ENCODE measurements at places on chromosomes 7 and 10.

DNA sequence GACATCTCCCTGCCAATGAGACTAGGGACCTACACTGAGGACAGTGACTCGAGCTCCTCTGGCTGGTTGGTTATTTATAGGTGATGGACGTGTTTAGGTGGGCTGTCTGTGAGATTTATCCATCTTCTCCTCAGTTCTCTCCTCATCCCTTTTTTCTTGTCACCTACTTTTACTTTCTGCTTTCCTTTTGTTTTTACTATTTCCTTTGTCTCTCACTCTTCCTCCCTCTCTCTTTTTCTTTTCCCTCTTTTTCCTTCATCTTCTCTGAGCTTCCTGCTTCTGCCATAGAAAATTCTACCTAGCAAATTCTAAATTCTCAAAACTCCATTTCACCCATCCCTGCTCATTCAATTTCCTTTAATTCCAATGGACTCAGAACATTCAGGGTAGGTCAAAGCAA is 478.0 kb downstream of the GRID1 start:
- no peak for DNase-seq

GRCh38 chr7:50684713-50685075 is 98.0 kb downstream of the GRB10 start:
- DNase-seq: no peak

- DNase-seq: no peak
Measured at GRCh38 chr10:63168821-63169462, 35.8 kb downstream of the NRBF2 start.

DNA sequence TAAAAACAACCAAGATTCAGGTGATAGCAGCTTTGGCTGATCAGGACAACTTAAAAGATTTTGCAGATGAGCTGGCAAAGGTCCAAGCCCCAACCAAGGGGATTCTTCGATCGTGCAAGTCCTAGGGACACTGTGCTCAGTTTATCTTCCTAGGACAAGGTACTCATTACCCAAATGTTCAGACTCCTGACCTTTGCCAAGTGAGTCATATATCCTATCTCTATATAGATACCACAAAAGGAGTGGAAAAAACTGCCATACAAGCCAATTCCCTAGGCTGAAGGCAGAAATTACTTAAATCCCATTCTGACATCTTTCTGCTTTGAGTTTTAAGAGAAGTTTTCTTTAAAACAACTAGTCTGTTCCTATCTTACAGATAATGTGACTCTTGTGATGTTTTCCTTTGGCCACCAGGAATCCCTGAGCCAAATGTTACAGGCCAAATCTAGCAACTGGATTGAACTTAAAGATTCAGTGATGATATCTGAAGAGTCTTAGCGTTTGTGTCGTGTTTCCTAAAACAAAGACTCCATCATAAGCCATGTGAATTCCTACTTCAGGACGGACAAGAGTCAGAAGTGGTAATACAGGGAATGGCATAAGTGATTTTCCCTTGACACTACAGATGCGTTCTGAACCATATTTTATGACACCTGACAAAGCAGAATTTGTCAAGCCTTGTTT is 142.6 kb upstream of the ASAH2 start:
- DNase-seq: no peak

DNA sequence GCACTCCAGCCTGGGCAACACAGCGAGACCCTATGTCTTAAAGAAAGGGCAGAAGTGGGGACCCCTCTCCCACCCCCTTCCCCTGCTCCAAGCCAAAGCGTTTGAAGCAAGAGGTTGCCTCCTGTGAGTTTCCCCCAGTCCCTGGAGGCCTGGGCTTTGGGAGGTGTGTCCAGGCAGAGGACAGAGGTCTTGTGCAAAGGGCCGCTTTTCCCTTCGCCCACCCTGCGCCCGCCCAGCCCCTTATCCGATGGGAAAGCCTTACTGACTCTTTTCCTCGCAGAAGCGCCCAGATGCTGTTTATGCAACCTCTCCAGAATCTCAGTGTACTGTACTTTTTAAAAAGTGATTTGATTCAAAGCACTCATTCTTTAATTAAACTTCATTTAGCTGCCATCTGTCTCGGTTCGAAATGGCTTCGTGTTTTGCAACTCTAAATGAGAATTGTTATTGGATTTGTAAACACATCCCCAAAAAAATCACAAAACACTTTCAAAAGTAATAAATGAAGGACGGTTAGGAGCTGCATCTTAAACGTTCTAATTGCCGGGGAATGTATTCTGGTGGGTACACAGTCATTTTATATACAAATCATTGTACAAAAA is 50.5 kb upstream of the GTF2I start:
- no peak for DNase-seq

DNA sequence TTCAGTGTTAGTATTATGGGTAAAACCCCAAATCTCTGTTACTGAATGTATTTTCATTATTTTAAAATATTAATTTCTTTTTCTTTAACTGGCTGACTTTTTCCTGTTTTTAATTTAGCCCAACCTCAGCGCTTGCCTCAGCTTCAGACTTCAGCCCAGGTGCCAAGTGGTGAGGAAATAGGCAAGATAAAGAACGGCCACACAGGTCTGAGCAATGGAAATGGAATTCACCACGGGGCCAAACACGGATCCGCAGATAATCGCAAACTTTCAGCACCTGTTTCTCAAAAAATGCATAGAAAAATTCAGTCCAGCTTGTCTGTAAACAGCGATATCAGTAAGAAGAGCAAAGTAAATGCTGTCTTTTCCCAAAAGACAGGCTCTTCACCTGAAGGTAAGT is 57.5 kb downstream of the MDFIC start:
- DNase-seq: no peak

DNA sequence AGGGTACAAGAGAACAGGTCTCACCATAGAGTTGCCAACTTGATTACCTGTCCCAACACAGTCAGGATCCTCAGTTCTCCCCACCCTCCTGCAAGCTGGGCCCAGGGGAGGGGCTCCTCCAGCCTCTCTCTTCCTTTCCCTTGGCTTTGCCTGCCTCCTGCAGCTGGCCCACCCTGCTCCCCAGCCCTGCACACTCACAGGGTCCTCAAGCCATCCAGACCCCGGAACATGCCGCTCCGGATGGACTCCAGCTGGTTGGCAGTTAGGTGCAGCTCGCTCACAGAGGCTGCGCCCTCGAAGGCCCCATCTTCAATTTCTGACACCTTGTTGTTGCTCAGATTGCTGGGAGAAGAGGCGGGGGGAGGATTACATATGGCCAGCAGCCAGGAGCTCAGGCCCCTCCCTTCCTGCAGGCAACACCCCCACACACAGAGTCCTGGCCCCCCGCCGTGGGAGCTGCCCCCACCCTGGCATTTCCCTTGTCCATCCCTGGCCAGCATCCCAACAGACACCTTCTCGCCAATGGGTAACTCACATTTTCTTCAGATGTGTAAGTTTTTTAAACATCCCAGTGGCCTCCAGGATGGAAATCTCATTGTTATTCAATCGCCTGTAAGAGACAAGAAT is 139.2 kb downstream of the SLIT1 start:
- no peak for DNase-seq

- DNase-seq: no peak
Measured at GRCh38 chr10:130022511-130023299, 58.6 kb upstream of the EBF3 start.

GRCh38 chr10:122475591-122476332 is 14.4 kb downstream of the HTRA1 start:
- DNase-seq: no peak

GRCh38 chr10:97538839-97539238 is 33.7 kb upstream of the ANKRD2 start:
- DNase-seq: no peak

DNA sequence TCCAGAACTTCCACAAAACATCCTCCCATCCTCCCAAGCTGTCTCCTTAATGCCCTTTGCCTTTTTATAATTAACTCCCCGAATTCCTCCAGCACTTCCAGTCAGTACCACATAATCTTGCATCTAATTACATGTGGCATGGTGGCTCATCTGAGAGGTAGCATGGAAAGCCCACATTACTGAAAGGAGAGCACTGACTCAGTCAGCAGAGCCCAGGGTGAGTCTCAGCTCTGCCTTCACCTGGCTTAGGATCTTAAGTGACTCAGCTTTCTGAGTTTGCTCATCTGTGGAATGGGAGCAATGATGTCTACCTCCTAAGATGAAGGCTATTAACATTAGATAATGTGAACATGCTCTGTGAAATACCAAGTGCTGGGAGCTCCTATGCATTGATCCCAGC is 433.9 kb downstream of the SORCS3 start:
- DNase-seq: no peak

DNA sequence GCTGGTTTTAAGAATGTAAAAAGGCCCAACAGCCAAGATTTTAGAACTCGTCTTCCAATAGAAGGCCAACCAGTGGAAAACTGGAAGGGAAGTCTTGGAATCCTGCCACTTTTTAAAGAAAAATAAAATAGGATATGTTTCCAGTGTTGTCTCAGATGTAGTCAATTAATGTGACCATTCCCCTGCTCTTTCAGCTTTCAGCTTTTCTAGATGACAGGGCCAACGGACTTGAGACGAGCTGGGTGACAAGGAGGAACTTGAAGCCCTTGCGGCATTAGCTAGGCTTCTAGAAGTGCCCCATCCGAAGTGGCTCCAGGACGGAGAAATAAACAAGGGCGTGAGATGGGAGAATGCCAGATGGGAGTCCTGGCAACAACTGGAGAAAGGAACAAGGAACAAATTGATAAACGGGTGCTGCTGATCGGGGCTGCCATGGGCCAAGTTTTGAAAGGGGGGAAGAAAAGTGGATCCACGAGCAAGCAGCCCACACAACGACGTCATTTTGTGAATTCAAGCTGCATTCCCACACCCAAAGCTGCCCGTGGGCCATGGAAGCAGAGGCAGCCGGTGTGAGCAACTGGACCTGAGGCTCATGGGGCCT is 42.3 kb downstream of the CTBP2 start:
- no peak for DNase-seq

- DNase-seq: no peak
Measured at GRCh38 chr10:35136263-35136815, 9.7 kb downstream of the CREM start.

DNA sequence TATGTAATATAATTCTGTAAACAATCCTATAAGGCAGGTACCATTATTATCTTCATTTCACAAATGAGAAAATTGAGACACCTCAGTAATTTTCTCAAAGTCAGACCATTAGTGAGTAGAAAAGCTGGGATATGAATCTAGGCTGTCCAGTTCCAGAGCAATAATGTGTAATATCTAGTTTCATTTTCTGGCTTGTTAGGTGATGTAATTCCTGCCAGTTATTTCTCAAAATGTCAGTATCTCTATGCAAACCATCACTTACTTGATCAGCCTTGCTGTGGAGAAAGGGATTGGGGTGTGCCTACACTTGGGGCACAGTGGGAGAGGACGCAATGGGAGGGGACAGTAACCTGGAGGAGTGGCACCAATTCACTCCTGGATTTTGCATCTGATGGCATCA is 157.5 kb downstream of the LYZL1 start:
- DNase-seq: no peak

DNA sequence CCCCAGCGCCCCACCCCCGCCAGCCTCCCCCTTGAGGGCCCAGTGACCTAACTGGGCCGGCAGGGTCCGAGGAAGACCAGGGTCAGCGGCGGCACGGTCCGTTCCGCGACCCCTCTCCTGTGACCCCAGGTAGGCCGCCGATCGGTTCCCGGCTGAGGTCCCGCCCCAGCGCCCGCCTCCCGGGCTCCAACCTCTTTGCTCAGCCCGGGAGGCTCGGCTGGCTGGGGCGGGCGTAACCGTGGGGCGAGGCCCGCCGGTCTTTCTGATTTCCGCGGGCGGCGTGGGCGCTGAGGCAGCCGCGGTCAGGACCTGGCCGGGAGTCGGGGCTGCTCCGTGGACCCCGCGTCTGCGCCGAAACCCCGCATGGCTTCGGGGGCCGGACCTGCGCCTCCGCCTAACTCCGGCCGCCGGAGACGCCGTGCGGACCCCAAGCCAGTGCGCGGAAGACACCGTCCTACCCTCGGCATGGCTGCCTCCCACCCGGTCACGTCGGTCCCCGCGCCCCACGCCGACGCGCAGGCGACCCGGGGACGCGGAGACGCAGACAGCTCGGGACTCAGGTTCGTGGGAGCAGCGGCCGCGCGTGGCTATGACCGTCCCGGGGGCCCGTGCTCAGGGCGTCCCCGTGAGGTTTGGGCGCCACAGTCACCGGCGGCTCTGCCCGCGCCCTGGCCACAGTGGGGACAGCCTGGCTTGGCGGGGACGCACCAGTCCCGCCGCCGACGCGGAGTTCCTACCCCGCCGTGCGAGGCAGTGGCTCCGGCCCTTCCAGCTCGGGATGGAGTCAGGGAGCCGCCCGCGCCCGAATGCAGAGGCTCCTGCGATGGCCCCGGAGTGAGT is 1.0 kb upstream of the VENTX start:
- DNase-seq: no peak

GRCh38 chr7:41824284-41824683 is 121.4 kb upstream of the INHBA start:
- no peak for DNase-seq

DNA sequence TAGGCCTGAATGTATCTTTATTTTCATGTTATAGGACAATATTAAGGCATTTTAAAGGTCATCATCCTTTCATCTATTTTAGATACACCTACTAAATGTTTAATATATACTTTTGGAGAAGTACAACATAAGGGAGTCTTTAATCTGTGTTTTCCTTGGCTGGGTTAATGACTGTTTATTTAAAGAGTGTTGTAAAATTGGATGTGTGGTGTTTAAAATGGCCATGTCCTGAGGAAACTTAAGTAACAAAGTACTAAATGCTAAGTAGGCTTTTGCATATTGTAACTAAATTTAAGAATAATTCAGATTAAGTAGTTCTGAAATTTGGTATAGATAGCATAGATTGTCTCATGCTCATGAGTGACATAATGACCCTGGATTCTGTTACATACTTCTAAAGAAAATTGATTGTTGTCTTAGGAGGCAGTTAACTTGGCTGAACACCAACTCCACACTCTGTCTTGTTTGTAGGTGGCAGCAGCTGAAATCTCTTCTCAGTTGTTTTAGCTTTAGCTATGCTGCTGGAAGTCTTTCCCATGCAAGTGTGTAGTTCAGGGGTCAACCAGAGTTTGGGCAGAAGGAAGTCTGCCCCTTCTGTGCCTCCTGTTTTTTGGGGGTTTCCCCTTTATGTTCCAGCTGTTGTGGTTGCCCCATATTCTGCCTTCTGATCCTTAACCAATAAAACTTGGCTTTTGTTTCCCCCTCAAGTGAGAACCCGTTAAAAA is 29.2 kb downstream of the DLD start:
- DNase-seq: no peak

GRCh38 chr7:16589881-16590280 is 55.7 kb downstream of the ANKMY2 start:
- DNase-seq: no peak

GRCh38 chr10:8378198-8378983 is 323.9 kb downstream of the GATA3 start:
- no peak for DNase-seq

- DNase-seq: no peak
Measured at GRCh38 chr7:131021460-131021859, 287.5 kb upstream of the KLF14 start.

- DNase-seq: no peak
Measured at GRCh38 chr10:11896549-11897200, 73.5 kb downstream of the PROSER2 start.

DNA sequence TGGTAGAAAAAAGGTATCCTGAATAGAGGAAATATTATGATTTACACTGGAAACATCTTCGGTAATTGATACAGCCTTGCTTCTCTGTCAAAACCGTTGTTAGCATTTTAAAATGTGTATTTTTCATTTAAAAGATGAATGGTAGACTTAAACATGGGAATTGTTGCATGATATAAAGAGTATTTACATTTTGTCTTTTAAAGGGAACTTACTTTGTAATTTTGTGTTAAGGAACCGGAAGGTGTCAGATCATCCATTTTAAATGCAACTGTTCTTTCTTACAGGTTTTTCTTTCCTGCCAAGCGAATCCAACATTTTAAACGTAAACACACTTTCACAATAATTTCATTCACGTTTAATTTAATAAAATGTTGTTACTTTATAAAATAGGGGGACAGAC is 1.8 kb upstream of the IGF2BP3 start:
- DNase-seq: no peak

- no peak for DNase-seq
Measured at GRCh38 chr10:91163869-91164474, 56.5 kb upstream of the PCGF5 start.

Measured in Panc1 (cell line).